ENCODE measurements at places on chromosomes 3 and 15.

DNA sequence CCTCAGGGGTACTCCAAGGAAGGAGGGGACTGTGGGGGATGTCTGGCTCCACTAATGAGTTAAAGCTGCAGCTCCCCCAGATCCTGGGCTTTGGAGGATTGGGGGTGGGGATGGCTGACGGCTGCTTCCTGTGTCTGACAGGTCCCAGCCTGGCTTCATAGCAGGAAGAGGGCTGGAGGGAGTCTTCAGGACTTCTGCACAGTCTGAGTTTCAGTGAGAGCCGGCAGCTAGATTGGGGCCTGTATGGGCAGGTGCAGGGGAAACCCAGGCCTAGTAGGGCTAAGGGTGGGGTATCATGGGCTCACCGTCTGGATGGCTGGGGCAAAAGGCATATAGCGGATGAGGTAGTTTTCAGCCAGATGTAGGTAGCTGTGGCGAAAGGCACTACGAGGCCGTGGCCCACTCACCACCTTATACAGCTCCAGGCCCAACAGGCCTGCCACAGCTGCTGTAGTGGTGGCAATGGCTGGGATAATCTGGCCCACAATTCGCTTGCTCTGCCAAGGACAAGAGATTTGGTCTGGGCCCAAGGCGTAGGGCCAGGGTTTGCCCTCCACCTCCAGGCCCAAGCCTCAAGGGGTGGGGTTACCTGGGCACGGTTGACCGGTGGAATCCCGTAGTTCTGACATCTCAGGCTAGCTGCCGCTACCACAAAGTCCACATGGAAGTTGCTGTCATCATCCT, 4.5 kb downstream of the INKA1 start:
- DNase-seq = peak; percentile 31

DNA sequence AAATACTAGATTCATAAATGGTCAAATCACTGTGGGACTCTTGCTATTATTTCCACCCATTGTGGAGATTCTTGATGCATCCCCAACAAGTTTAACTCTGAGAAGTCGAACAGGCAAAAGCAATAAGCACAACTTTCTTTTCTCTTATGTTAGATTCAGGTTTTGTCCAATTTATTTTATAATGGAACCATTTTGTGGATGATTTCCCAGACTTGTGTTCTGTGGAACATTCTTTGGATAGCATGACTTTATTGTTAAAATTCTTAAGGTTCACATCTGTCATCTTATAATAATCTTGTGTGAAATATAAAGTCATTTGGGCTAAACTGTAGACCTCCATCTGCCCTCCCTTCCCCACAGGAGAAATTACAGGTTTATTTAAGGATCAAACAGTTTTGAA, 213.7 kb downstream of the LPP start:
- no peak for DNase-seq

GRCh38 chr3:144189044-144189443, 217.4 kb downstream of the DIPK2A start:
- no peak for DNase-seq

DNA sequence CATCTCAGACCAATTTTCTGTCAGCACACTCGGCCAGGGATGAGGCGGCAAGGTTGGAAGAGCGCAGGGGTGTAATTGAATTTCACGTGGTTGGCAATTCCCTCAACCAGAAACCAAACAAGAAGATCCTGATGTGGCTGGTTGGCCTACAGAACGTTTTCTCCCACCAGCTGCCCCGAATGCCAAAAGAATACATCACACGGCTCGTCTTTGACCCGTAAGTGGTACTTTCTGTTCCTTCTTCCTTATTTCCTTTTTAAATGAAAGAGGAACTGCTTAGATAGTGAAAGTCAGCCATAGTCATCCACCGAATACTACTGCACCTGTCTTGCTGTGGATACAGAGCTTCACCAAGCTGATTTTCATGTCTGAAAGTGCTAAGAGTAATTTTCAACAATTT, 60.1 kb downstream of the SGO1 start:
- peak; percentile 59 for DNase-seq

DNA sequence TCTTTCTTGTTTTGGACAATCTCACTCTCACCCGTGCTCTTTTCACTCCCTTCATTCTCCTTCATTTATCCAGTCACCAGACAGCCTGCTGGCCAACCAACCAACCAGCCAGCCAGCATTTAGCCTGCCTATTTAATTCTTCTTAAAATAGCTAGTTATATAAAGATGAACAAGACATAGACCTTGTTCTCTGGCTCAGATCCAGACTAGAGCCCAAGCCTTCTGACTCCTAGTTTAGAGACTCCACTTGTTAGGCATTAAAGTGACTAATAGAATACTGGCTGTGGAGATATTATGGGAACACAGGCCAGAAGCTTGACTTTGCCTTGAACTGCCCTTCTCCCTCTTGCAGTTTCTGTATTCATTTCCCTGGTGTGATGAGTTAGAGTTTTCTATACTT, 215.3 kb upstream of the THRB start:
- no peak for DNase-seq

GRCh38 chr3:30141178-30141581, 465.2 kb upstream of the TGFBR2 start:
- no peak for DNase-seq

DNA sequence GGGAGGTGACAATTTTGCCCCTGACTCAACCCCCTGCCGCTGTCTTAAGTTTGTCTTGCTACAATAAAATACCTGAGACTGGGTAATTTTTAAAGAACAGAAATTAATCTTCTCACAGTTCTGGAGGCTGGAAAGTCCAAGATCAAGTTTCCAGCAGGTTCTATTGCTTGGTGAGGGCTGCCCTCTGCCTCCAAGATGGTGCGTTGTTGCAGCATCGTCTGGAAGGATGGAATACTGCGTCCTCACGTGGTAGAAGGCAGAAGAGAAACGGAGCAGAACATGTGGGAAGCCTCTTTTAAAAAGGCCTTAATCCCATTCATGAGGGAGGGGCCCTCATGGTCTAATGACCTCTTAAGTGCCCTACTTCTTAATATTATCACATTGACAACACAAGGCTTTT, 87.3 kb upstream of the SNTN start:
- no peak for DNase-seq

GRCh38 chr15:39365161-39365560, 215.7 kb upstream of the THBS1 start:
- no peak for DNase-seq

DNA sequence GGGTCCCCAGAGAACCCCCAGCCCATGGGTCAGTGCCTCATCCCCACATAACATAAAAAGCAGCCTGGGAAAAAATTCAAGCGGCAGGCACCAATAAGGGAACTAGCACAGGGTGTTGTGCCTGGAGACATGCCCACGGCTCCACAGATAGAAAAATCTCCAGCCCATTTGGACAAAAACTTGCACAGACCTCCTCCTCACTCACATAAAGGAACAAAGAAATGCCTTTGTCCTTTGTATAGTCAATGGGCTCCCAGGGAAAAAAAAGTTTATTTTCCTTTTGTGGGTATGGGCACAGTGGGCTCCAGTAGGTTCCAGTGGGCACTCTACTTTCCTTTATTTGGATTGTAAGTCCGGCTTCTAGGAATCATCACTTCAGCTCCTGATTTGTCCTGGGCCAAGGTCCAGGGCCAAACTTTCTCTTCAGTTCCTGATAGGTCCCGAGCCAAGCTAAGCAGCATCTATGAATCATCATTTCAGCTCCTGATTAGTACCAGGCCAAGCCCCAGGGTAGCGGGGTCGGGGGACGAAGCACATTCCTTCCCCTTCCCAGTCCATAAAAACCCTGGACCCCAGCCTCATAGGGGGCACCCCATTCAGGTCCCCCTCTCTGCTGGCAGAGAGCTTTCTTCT, 1.6 kb upstream of the DNAH12 start:
- no peak for DNase-seq

GRCh38 chr3:151002003-151002981, 29.8 kb upstream of the CLRN1 start:
- DNase-seq = no peak

DNA sequence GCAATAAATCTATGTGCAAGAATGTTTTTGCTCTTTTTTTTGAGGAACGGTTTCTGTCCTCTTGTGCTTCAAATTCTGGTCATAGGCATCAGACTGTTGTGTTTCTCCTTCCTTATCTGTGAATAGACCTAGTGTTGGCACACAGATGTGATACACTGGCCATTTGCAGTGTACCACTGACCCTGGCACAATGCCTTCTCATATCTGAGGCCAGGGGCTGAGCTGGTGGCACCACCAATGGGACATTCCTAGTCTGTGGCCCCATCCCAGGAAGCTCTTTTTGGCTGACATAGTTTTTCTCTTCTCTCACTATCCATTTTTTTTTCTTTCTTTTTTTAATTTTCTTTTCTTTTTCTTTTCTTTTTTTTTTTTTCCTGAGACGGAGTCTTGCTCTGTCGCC, 40.4 kb downstream of the SH3GL3 start:
- no peak for DNase-seq

DNA sequence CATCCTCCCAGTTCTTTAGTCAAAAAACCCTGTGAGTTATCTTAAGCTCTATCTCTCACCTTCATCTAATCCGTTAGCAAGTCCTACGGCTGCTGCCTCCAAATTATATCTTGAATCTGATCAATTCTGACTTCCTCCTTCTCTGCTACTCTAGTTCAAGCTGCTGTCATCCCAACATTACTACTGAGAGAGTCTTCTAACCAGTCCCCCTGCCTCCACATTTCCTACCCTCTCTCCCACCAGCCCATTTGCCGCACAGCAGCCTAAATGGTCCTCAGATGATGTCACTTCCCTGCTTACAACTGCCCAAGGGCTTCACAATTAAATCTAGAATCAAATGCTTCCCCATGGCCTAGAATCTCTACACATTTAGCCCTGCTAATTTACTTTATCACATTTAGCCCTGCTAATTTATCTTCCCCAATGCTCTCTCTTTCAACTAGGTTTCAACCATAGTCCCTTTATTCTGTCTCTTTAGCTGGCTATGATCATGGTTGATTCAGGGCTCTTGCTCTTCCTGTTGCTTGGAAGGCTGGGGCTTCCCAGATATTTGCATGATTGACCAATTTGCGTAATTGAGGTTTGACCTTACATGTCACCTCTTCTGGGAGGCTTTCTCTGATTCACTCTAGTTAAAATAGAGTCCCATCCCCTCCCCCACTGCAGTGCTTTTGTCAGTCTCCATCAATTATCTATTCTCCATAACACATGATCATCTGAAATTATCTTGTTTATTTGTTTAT, 11.0 kb upstream of the ARL14 start:
- DNase-seq = no peak

DNA sequence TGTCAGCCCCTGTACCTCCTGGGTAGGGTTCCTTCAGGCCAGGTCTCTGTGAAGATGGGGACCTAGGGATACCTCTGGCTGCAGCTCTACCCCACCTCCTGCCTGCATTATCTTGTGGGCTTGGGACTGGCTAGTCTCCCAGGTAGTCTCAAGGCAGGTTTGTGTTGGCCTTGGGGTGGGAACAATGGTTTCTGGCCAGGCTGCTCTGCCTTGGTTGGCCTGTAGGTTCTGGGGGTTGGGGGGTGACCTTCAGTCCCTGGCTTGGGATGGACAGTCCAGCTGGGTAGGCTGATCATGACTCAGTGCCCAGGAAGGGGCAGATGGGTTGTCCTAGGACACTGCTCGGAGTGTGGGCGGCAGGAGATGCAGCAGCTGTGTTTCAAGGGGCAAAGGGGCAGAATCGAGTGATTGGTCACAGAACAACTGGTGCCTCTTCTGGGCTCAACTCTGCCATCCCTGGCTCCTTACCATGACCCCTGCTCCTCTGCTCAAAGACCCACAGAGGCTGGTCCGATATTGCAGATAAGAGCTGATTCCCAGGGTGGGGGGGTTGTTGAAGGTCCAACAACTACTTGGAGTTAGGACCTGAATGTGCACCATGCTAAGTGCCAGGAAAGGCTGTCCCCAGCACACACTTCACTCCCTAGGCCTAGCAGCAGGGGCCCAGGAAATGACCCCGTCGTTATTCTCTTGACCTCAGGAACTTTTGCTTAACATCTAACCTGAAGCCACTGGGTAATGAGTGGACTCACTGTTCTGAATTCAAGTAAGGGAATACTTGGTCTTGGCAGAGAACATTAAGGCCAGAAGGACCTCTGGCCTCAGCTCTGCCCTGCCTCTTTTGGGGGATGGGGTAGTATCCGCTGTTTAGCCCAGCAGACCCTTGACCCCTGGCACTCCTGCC, 18.1 kb upstream of the BSN start:
- DNase-seq = no peak

- no peak for DNase-seq
Observed at GRCh38 chr15:37094333-37094914, 5.9 kb downstream of the MEIS2 start.

DNA sequence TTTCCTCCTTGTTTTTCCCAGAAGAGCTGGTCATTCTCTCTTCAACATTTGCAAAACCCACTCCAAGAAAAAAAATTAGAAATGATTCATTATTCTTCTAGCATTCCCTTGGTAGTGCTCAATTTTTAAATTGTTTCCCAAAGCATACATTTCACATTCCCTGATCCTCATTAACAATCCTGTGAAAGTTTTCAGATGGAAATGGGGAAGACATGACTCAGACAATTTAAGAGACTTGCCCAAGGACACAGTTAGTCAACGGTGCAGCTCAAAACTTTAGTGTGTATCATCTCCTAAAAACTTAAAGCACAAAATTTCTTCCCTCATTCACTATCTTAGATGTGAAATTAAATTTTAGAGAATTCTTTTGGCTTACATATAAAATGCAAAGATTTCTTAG, 17.1 kb upstream of the ABI3BP start:
- no peak for DNase-seq

- no peak for DNase-seq
Observed at GRCh38 chr15:88031461-88031860, 225.1 kb downstream of the NTRK3 start.

DNA sequence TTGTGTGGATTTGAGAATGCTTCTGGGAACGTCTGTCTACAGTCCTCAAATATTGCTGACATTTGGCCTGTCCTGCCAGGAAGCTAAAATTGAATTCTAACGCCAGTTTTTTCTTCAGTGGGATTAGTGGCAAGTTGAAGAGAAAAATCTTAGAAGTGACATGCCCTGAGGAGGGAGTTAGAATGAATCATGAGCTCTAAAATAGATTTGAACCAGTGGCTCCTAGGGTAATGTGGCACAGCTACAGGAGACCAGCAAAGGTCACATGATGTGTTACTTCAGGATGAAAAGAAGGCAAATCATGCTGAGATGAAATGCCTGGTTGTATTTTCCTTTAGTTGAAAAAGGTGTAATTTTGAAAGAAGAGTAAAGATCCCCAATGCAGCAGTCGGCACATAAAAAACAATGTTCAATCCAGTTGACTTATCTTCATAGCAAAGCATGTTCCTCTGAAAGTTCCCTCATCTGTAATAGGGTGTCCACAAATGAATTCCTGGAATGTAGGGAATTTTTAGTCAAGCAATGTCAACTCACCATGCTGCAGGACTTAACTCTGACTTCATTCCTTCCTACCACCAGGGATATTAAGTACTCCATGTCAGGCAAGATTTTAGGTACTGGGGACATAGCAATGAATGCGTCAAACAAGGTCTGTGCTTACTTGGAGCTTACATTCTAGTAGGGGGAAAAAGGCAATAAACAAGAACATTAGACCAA, 171.6 kb downstream of the CADPS start:
- DNase-seq = no peak

GRCh38 chr3:15321349-15321748, 11.0 kb downstream of the SH3BP5 start:
- no peak for DNase-seq

Measured in CD4-positive, alpha-beta T cell treated with Interleukin-15 for 1 hour (primary cell).